ENCODE measurements at places on chromosomes 7 and 10.

GRCh38 chr10:101536800-101537199 is 51.3 kb downstream of the POLL start:
- DNase-seq, result no peak

- DNase-seq, result no peak
These were observed 296.8 kb downstream of the EXOC4 start for GRCh38 chr7:133549633-133550032.

DNA sequence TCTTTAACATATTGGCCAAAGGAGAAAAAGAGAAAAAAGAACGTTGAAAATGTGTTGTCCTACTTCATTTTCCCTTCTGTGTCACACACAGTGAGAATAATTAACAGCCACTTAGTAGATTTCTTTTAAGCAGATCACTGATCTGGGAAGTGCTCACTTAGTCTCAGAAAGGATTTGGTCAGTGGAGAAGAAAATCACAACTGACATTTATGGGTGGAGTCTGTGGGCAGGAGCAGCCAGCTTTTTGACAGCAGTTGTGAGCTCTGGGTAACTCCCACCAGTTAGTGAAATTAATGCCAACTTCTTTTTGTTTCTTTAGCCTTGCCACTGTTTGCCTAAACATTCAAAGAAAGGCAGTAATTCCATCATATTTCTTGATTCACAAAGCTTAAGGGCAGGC is 49.7 kb downstream of the CDK14 start:
- DNase-seq, result no peak

- DNase-seq, result peak; percentile 39
These were observed 14.8 kb downstream of the YKT6 start for GRCh38 chr7:44215531-44215930.

DNA sequence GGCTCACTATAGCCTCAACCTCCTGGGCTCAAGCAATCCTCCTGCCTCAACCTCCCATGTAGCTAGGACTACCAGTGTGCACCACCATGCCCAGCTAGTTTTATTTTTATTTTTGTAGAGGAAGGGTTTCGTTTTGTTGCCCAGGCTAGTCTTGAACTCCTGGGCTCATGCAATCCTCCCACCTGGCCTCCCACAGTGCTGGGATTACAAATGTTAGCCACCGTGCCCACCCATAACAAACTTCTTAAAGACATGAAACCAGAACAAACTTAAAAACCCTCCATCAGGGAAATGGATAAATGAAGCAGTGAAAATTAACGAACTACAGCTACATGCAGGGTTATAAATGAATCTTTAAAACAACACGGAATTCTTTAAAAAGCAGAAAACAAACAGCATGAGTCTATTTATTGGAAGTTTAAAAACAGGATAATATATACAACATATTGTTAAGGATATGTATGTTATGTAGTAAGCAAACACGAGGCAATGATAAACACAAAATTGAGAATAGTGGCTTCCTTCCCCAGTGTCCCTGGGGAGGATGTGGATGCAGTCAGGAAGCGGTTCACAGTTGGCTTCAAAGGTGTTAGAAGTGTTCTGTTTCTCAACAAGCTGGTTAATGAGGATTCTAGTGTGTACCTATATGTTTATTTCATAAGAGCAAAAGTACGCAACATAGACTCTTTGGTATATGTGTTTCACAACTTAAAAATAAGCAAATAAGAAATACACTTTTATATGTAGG is 128.2 kb upstream of the IMMP2L start:
- no peak for DNase-seq

GRCh38 chr7:142796001-142796500 is 25.3 kb downstream of the PRSS2 start:
- DNase-seq, result no peak

GRCh38 chr10:48551861-48552591 is 52.8 kb downstream of the ARHGAP22 start:
- no peak for DNase-seq

GRCh38 chr10:110430340-110431273 is 67.1 kb upstream of the DUSP5 start:
- peak; percentile 11 for DNase-seq

DNA sequence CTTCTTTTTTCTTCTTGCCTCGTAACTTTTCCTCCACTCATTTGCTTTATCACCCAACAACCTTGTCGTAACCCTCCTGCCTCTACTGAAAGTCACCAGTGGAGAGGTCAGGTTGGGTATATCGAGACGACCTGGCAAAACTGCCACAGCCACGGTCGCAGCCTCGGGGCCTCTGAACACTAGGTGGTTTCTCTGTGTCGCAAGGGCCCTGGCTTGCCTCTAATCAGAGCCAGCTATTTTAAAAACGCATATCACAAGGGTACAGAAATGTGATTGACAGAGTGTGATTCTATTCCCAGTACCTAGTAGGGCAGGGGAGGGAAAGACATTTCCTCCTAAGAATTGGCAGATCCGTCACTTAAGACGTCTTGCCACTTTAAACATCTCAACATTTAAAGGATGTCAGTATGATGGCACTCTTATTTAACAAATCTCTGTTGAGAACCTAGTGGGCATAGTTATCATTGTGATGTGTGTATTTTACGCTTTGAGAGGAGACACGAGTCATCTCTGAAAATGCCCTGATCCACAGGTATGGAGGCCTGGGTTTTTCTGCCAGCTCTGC is 197.5 kb downstream of the ARHGAP21 start:
- DNase-seq, result no peak

DNA sequence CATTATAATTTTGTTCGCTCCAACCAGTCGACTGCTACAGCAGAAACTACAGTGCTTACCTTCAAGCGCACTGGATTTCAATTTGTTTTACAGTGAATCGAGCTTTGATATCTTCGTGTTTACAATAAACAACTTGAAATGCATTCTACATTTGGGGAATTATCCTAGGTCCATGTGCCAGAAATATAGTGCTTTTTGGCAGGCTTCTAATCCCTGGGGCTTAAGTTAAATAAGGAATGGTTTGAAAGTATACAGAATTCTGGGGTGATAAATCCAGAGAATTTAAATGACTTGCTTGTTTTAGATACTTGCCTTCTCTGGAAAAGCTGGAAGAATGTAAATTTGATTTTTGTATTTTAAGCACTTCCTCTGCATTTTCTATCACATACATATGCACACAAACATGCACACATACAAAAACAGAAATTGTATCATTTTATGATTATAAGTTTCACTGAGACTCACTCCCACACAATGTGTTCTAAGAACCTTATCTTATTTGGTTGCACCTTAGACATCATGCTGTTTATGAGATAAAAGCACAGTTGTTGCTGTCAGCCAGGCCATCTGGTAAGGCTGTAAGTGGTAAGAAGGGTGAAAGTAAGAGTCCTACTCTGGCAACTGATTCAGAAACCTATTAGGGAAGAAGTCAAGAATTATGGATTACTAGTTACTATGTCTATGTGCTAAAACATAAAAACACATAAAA is 347.2 kb upstream of the KCND2 start:
- DNase-seq, result no peak

- DNase-seq, result no peak
These were observed 5.9 kb upstream of the LFNG start for GRCh38 chr7:2513702-2514101.
